ENCODE measurements at places on chromosomes 5 and 9.

- DNase-seq = no peak
Observed at GRCh38 chr5:172658961-172659501, 18.0 kb downstream of the NEURL1B start.

- no peak for DNase-seq
Observed at GRCh38 chr5:96997265-96997859, 61.5 kb downstream of the LNPEP start.

DNA sequence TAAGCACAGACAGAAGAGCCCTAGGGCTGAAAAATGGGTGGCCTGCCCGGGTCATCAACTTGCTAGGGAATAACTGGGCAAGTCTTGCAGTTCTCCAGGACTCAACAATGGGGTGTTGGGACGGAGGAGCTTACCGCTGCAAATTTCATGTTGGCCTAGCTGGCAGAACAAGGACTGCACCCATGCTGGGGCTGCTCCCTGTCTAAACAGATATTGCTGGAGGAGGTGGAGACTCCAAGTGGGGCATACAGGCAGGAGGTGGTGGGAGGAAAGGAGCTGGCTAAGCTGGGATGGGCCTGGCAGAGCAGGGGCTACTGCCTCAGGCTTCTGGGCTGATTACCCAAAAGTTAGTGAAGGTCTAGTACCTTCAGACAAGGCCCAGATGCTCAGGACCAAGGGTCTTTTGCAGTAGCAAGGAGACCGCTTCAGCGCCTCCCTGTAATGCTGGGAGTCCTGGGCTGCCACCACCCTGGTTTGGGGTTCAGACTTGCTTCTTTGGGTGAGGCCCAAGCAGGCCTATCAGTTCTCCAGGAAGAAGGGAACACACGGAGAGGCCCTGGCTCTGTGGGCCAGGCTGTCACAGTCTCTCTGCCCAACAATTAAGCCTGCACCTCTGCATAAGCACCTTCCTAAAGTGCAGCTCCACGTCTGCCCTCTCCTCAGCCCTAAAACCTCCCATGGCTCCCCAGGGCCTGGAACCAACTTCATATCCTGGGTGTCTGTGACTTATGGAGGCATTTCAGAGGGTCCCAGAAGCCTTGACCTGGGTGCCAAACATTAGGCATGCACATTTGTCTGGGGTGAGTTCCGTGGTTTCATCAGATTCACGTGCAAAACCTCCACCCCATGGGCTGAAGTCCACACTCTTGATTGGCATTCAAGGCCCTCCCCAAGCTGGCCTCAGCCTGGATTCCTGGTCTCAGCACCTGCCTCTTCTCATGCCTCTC, 24.2 kb upstream of the KIF12 start:
- no peak for DNase-seq

DNA sequence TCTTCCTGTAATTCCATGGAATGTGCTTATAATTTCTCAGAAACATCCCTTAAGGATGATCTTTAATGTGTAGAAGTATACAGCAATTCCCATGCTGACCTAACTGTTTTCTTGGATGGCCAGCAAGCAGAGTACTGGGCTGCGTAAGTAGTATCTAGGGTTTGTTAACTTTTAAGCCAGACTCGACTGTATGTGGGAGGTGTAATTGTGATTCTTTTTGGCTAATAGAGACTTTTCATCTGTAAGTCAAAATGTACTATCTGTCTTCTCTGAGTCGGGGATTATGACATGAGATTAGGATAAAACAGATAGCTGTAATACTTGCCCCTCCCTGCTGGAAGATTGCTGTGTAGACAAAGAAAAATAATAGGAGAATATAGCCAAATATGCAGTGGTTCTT, 169.3 kb downstream of the SGCD start:
- DNase-seq = no peak

- DNase-seq = no peak
Observed at GRCh38 chr5:1324301-1324700, 20.6 kb downstream of the CLPTM1L start.

- DNase-seq = no peak
Observed at GRCh38 chr9:129755151-129755550, 2.3 kb upstream of the PTGES start.

- no peak for DNase-seq
Observed at GRCh38 chr5:107889387-107889786, 218.7 kb upstream of the EFNA5 start.
